NAMALWA (cell line): ENCODE measurements at places on chromosomes 6 and 20.

DNA sequence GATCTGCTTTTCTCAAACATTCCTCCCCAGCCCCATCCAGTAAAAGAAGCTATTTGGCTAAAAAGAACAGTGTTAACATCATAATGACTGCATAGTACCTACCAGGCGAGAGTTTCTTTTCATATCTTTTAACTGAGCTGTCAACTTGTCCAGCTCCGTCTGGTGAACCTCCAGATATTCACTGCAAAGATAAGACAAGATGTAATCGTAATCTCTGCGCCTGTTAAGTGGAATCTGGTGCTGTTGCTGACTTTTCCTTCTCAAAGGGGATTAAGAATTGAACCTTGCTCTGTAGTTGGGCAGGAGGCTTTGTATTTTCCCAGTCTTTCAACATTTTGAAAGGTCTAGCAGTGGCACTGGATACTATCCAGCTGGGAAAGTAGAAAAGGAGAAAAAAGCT, 63.0 kb downstream of the RIPOR2 start:
- no peak for DNase-seq

DNA sequence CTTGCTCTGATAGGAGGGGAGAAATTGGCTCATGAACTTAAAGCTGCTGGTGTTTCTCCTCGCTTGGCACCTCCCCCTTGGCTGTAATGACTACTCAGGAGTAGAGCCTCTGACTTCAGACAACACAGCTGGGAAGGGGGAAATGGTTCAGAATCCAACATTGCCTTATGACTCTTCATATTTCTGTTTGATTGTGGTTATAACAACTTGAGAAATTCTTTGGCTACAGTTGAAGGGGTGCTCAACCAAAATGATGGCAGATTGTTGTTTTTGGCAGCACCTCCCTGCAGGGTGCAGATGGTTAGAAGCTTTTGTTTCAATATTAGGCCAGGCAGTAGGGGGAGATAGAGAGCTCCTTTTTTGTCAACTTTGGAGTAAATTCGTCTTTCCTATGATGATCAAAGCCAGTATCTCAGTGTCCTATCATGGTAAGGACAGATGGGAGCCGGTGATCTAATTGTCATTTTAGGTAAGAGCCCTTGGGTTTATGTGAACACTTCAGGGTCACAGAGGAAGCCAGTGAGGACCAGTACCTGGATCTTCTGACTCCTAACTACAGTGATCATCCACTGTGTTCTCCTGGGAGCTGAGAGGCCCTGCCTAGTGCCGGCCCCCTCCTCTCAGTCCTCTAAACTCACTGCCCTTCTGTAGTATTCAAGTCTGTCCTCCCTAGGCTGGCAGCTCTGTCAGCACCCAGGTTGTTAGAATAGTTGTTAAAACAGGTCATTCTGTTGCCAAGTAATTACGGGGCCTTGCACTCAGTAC, 39.9 kb downstream of the RPRD1B start:
- DNase-seq, result peak; percentile 75

DNA sequence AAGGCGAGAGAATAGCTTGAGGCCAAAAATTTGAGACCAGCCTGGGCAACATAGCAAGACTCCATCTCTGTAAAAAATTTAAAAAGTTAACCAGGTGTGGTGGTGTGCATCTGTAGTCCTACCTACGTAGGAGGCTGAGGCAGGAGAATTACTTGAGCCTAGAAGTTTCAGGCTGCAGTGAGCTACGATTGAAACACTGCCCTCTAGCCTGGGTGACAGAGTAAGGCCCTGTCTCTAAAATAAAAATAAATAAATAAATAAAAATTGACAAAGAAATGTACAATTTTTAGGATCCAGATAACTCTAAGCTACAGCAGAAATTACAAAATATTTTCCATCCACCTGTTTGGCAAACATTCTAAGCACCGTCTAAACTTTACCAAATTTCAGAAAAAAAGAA, 941.0 kb upstream of the ADGRB3 start:
- peak; percentile 8 for DNase-seq

GRCh38 chr6:24060982-24061754, 64.8 kb upstream of the NRSN1 start:
- DNase-seq, result no peak
